ENCODE measurements at places on chromosomes 1 and 21.

DNA sequence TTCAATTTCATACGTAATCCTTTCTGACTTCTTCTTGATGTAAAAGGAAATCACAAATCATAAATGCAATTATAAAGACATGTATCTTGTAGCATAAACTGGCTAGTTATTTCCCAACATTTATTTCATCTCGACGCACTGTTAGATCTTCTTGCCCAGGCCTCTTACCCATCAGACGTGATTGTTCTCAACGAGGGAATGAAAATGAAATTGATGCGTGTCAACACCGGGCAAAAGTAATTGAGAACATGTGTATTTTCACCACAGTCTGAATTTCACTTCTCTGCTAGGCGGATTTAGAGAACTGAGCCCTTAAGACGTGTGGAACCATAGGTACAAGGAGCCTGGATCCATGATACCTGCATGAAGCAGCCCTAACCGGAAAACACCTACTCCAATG, 519.7 kb downstream of the KCNT2 start:
- no peak for DNase-seq

DNA sequence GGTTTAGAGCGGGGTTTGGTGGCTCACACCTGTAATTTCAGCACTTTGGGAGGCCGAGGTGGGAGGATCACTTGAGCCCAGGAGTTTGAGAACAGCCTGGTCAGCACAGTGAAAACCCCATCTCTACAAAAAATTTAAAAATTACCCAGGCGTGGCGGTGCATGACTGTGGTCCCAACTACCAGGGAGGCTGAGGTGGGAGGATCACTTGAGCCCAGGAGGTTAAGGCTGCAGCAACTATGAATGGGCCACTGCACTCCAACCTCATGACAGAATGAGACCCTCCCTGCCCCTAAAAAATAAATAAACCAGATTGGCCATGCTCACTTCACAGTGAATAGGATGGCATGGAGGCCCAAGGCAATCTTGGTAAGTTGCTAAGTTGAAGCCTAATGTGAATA, 168.9 kb downstream of the RHOU start:
- DNase-seq, result no peak

- DNase-seq, result no peak
These were observed 16.5 kb downstream of the CACNA1E start for GRCh38 chr1:181499825-181500224.

DNA sequence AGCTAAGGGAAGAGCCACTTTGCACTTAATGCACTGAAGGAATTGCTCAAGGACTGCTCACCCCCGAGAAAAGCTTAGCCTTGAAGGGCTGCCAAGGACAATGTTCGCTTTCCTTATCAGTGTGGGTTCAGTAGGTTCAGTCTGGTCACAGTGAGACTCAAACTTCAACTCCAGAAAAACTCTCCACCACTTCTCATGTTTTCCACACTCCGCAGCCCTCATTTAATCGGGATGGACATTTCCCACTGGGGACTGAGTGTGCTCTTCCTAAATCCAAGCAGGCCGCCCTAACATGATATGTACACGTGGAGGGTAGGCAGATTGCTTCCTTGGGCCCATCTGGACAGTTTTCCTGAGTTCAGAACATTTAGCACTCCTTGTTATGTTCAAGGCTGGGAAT, 19.5 kb downstream of the SUSD4 start:
- DNase-seq, result no peak

GRCh38 chr1:231317306-231318014, 20.2 kb downstream of the EXOC8 start:
- no peak for DNase-seq

GRCh38 chr21:42455754-42456440, 40.1 kb downstream of the RSPH1 start:
- no peak for DNase-seq

DNA sequence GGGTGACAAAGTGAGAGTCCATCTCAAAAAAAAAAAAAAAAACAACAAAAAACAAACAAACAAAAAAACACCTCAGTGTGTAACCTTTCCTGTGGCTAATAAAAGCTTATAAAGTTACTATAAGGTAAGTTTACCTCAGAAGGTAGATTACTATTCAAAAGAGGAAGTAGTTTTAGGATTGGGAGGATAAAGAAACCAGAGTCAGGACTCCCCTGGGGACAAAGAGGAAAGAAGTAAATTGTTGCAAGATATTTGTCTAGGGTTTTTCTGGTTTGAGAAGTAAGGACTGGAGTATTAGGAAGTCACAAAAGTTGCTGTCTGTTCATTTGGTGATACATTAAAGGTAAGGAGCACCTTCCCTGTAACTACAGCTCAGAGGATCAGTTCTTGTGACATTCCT, 23.8 kb upstream of the CENPF start:
- no peak for DNase-seq

DNA sequence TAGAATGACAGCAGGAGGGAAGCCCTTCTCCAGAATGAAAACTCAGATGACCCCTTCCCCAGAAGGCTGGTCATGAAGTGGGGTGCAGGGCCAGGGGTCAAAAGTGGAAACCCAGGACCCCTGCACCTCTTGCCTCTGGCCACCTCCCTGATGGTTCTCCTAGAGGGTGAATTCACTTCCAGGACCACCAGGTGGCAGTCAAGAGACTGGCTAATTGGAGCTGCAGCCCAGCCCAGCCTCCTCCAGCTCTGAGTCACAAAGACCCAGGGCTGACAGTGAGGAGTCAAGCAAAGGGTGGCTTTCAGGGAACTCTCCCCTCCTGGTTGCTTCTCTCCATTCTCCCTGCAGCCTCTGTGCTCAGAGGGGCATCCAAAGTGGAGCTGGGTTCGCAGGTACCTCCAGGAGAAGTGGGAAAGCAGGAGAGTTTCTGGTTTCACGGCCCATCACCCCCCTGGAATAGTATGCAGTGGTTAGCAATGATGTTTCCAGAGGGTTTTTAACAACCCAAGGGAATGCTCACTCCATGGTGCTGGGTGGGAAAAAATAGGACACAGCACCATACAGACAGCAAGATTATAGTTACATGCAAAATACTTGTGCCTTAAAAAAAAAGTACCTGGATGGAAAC, 6.1 kb upstream of the EPHB2 start:
- peak; percentile 32 for DNase-seq

- no peak for DNase-seq
These were observed 737 bp upstream of the SMAP2 start for GRCh38 chr1:40372658-40373322.

- peak; percentile 43 for DNase-seq
These were observed 5.2 kb upstream of the HLX start for GRCh38 chr1:220873868-220874655.

DNA sequence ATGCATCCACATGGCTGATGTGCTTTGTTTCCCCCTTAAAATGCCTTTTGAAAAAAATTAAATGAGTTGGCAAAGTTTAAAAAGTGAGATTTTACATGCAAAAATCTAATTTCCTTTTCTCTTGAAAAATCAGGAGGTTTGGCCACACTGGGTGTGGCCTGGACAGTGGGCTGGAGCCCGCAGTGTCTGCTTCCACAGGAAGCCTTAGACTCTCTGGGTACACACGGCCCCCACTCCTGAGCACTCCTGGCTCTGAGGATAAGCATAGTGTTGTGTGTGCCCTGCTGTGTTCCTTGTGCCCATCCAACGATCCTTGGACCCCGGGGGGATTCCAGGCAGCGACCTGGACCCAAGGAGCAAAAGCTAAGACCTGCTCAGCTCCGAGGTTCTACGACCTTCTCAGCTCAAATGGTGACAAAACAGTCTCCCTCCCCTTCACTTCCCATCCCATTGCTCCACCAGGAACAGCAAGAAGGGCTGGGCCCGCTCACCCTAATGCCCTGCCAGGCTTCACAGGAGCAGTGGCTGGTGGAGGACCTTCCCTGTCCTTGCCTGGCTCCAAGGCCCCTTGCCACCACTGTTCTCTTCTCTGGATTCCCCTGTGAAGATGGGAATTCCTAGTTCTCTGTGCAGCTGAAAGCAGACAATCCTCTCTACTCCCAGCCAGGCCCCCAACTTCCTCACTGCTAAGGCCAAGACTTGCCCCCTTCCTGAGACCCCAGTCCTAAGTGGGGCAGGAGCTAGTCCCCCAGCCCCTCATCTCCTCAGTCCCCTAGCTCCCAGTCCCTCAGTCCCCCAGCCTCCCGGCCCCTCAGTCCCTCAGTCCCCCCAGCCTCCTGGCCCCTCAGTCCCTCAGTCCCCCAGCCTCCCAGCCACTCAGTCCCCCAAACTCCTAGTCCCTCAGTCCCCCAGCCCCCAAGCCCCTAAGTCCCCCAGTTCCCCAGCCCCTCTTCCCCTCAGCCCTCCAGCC, 395.8 kb downstream of the PTPRU start:
- no peak for DNase-seq

- no peak for DNase-seq
These were observed 701 bp upstream of the B3GALT2 start for GRCh38 chr1:193187114-193187513.

- DNase-seq, result no peak
These were observed 44.1 kb downstream of the CAPZB start for GRCh38 chr1:19441048-19441780.

DNA sequence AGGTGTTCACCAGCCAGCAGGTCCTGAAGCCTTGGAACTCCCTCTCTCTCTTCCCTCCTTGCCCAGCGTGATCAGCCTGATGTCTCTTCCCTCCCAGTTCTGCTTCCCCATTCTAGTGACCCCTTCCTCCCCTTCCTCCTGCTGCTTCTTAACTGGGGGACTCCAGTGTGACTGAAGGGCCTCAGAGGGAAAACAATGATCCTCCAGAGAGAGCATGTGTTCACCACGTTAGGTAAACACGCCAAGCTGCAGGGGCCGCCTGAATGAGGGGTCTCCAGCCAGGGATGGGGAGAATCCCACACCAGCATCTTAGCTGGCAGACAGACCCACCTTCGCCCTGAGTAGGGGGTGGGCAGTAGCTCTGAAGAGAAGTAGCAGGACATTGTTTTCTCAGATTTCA, 124.8 kb downstream of the TMEM53 start:
- no peak for DNase-seq

DNA sequence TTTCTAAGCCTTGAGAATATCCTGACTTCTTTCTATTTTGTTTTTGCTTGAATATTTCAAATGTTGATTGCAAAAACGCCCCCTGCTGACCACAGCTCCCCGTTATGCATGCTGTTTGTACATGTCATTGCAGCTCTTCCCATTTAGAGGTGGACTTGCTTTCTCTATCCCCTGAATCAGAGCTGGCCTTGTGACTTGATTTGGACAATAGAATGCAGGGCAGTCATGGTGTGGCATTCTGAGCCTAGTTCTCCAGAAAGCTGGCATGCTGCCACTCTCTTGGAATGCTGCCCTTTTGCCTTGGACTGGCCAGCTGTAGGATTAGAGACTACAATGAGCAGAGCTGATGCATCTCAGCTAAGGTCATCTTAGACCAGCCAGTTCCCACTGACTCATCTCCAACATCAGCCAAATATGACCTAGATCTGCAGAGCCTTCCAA, 1561.5 kb downstream of the MRPL39 start:
- DNase-seq, result no peak

GRCh38 chr1:3049164-3049563, 19.8 kb upstream of the PRDM16 start:
- no peak for DNase-seq

DNA sequence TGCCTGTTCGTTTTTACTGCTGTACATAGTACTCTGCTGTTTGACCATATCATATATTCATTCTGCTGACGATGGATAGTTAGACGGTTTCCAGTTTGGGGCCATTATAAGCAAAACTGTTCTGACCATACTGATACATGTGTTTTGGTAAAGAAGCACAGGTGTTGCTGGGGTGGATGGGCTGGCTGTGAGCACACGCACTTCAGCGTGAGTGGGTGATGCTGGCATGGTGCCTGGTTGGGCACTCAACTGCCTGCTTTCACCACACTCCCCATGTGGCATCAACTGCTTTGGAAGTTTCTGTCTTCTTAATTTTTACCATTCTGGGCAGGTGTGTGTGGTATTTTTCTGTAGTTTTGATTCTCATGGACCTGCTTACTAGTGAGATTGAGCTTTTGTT, 37.3 kb downstream of the ADARB1 start:
- no peak for DNase-seq

GRCh38 chr21:41133874-41134522, 34.0 kb upstream of the BACE2 start:
- no peak for DNase-seq

DNA sequence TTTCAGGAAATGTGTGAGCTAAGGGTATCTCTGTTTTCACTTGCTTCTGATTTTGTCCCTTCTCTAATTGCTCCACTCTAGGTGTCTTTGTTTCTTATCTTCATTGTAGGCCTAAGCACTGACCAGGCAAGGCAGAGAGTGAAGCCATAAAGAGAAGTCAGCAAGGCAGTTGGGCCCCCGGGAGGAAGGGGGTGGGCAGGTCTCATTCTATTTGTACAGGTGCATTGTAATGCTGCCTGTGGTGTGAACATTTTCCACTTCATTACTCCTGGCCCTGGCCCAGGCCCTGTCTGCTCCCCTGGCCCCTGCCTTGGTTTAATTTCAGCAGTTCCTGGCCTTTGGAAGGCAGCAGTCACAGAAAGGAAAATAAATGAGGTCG, 86.4 kb upstream of the JUN start:
- DNase-seq, result no peak

DNA sequence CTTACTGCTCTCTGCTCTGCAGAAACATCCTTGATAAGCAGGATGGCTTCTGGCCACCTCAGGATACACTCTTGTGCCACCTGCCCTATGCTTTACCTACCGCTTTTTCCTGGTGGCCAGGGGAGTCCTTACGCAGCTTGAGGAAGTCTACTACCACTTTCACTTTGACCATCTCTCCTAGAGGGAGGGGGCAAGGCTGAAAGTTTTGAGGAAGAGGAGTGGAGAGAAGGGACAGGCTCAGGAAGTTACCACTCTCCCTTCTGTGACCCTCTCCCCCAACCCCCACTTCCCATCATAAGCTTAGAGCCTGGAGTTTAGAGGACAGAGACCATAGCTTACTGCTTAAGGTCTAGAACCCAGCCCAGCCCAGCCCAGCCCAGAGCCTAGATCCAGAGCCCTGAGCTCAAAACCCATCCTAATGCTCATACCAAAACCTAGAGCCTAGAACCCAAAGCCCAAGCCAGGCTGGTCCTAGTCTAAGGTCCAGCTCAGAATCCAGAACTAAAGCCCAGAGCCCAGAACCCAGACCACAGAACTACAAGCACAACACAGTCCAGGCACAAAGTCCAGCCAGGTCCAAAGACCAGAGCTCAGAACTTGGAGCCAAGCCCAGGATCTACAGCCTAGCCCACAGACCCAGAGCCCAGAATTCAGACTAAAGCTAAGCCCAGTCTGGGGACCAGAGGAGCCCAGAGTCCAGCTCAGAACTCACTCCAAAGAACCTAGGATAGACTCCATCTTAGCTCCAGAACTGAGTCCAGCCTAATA, 18.0 kb upstream of the MFSD2A start:
- DNase-seq, result no peak

GRCh38 chr1:53822931-53823330, 15.2 kb downstream of the NDC1 start:
- DNase-seq, result no peak

DNA sequence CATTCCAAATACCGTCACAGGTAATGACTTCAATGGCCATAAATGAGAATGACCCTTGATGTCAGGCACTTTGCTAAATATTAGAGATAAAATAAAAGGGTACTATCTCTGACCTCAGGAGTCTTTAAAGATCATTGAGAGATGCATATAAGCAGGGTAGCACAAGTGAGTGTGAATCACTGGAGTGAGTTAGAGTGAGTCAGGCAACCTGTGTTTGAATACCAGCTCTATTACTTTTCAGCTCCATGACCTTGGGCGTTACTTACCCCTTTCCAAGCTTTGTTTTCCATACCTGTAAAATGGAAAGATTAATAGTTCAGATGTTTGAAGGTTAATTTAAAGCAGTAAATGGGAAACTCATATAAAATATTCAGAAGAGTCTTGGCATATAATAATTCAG, 1058.0 kb upstream of the ADGRL4 start:
- DNase-seq, result no peak

Measured in bone marrow (tissue), 2 donors.